ENCODE measurements at places on chromosomes 6 and 20.

DNA sequence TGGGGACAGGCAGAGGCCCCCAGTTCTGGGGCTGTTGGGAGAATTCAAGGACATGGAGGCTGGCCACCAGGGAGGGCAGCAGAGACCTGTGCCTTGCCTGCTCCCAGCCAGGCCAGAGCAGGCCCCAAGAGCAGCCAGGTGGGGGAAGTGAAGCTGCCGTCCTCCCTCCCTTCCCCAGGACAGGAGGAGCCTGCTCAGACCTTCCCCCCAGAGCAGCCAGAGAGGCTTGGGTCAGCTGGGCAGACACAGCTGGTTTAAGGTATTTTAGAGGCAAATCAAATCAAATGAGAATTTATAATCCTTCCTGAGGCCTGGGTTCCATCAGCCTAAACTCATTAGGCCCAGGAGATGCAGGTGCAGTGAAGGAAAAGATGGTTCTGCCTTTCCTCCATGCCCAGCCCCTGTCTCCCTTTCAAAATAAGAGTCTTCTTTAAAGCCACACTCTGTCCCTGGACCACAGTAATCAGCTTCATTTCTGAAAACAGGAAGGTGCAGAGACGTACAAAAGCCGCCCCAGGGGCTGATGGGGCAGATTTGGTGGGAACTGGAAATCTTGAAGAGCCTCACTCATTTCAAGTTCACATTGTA lies 21.7 kb downstream of the BMP7 start:
- DNase-seq = no peak

DNA sequence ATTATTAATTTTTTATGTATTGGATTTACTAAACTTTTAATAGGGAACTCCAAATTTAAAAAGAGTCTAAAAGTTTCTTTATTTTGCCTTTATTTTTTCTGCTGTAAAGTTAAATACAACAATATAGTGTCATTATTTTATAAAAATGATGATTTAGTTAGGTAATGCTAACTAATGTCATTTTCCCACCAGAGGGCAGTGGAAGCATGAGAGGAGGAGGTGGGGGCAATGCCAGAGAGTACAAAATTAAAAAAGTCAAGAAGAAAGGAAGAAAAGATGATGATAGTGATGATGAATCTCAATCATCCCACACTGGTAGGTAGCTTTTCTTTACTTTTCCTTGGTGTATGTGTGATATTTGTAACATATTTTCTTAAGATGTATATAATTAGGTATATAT lies 20.2 kb upstream of the FHL5 start:
- no peak for DNase-seq

DNA sequence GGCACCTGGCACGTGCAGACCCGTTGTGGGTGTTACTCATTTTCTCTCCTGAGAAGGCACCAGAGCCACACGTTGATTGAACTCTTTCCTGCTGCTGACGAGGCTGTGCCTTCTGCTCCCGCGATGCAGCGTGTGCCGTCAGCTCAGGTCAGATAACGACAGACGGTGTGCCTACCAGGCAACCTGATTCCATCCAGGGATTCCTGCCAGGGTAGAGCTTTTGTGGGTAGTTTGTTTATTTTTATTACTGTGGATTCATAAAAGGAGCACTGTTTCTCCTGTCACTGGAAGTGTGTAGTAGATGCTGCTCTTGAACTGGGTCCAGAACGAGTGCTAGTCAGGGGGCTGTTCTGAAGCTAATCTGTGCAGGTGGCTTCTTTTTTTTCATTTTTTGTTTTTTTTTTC lies 20.7 kb downstream of the PRPF6 start:
- no peak for DNase-seq

GRCh38 chr6:89950879-89951391 lies 56.7 kb downstream of the GJA10 start:
- no peak for DNase-seq

GRCh38 chr6:166999884-167000253 lies 672 bp downstream of the CEP43 start:
- no peak for DNase-seq
